ENCODE measurements at places on chromosomes 4 and X.

DNA sequence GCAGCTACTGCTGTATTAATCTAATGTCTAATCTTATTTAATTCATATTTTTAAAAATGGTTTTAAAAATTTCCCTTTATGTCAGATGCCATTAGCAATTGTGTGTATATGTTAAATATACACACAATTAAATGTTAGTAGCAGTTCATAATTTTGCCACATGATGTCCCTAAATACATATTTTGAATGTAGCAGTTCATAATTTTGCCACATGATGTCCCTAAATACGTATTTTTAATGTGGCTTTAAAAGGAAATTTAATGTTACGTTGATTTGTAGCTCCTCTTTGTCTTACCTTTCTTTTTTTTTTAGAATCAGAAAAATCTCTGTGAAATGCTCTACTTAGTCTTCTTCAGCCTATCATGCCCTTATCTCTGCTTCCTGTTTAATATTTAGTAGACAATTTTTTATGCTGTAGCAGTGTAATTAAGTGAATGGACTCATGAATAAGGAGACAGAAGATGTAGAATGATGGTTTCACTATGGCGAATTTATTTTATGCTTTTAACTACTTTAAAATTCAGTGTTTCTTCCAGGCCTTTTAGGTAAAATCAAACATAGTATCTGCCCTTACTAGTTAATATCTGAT is 26.1 kb downstream of the RBM46 start:
- no peak for DNase-seq

DNA sequence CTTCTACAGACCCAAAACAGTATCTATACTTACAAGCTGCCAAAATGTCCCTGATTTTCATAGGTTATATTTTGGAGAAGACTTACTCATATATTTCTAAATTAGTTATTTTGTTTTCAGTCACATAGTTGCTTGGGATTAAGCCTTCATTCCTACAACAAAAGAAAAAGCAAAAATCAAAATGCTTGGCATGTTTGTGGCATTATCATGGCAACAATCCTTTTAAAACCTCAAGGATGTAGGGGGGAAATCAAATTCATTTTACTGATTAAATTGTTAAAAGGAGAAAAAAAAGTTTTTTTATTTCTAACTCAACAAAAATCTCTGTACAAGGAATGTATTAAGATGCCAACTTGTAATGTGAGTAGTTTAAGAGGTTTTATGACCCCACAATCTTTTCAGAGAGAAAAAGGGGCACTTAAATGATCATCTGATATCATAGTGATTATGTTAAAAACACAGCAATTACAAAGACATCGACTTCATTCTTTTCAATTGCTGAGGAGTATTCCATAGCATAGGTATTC is 23.5 kb downstream of the TXK start:
- DNase-seq = no peak

- no peak for DNase-seq
Observed at GRCh38 chrX:31298916-31299315, 227.1 kb upstream of the FTHL17 start.

GRCh38 chr4:74671080-74671698 is 123.1 kb downstream of the BTC start:
- DNase-seq = no peak

DNA sequence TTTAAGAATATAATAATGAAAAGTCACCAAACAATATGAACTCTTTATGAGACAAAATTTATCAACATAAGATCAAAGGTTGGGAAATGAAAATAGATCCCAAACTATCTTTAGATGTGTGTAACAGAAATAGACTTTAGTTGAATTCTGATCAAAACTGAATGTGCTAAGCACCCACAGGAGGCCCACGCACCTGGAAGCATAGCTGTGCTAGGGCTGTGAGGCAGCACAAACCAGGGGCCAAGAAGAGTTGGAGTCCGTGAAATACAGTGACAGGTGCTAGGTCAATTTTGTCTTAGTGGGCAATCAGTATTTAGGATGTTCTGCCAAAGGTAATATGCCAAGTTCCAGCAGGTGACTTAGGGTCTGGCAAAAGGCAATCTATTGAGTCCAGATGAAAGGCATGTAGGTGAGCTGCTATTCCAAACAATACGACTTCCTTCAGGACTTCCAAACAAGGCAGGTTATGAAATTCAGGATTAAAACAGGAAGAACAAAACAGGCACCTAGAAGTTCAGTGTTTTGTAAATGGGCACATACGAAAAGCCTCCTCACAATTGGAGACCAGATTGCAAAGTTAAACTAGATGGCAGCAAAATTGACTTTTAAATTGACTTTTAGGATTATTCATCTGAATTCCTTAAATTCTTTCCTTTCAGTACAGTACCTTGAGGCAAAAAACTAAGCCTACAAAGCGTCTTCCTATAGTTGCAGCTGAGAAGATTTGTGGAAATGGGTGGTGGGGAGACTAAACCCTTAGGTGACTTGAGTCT is 4.7 kb upstream of the PCDH18 start:
- no peak for DNase-seq

DNA sequence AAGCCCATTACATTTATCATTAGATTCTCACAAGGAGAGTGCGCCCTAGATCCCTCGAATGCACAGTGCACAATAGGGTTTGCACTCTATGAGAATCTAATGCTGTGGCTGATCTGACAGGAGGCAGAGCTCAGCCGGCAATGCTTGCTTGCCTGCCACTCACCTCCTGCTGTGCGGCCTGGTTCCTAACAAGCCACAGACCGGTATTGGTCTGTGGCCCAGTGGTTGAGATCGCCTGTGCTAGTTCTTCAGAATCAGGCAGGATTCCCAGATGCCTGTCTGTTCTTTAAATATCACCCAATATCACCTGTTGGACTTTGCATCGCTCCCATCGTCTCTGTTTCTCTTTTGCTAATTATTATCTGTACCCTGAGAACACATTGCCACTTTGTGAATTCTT is 14.0 kb downstream of the DSPP start:
- no peak for DNase-seq

GRCh38 chr4:89337681-89338080 is 30.1 kb upstream of the GPRIN3 start:
- DNase-seq = no peak

DNA sequence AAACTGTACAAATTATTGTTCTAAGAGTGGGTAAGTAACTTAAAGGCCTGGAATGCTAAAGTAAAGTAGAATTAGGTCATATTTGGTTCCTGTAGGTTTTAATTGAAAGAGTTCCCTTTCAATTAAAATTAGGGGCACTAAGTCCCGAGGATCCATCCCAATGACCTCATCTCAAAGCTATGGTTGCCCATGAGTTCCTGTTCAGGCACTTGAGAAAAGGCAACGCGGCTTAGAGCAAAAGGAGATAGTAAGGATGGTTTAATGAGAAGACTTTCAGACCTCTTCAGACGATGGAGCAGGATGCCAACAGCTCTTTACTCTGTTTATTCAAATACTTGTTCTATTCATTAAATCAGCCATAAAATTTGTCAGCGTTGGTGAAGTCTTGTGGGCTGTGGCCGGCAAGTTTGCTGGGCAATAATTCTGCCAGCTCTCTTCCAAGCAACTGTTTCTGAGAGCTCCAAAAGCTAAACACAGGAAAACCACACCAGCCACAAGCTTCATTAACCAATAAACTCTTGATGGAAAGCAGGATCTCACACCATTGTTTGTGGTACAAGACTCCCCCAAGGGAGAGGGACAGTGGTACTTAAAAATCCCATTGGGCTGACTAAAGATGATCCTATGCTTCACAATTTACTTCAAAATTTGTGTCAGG is 167.4 kb downstream of the COL4A6 start:
- no peak for DNase-seq

DNA sequence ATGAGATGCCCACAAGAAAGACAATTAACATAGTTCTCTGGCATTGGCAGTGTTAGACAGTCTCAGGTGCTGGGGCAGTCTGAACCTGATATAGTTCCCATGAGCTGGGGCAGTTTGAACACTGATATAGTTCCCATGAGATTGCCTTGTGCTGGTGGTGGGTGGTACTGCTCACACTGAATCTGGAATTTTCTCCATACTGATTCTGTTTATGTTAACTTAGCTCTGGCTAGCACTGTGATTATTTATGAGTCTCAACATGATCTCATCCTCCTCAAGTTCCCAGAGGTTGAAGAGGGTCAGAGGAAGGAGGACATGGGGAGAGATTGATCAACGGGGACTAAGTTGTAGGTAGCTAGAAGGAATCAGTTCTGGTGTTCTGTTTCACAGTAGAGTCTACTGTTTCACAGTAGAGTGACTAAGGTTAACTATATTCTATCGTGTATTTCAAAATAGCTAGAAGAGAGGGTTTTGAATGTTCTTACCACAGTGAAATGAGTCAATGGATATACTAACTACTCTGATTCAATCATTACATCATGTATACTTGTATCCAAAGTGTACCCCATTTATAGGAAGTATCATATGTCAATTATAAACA is 379.9 kb downstream of the ADAM29 start:
- DNase-seq = no peak

DNA sequence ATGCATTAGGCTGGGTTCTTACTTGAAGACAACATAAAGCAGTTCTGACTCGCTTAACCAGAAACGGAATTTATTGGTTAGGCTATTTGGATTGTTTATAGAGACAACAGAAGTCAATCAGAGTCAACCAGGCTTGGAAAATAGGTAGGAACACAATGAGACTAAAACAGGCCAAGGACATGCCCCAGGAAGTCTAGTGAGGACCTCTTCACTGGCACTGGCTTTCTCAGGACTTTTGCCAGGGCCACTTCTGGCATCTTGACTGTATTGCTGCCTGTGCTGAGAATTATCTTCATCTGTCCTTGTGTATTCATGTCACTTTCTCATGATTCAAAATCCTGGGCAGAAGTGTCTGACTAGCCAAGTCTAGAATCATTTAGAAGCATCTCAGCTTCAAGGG is 19.6 kb downstream of the PGAM4 start:
- DNase-seq = no peak

DNA sequence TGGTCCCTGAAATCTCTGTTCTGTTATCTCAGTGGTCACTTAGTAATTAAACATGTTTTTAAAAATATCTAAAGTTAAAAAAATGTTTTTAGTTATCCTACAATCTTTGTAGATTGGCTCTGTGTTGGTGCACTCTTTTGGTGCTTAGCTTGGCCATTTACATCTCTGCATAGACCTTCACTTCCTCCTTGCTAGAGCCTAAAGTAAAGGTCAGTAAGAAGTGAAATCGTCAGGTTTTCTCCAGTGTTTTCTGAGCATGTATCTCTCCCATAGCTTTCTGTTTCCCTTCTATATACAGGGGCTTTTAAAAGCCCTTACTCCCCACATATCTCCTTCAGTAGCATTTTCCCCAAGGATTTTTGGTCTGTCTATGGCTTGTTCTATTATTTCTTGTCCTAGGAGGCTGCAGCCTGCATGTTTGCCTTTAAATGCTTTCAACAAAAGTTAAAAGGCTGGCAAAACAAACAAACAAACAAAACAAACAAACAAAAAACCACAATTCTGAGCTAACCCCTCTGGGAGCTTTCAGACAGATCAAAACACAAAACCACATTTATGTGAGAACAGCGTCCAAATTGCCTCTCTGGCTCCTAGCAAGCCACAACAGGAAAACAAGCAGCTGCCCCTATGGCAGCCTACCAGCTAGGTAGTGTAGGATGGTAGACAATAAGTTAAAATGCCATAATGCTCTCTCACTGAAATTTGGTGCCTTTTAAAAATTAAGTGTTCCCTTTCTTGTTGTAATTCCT is 27.3 kb upstream of the GPRASP2 start:
- no peak for DNase-seq

DNA sequence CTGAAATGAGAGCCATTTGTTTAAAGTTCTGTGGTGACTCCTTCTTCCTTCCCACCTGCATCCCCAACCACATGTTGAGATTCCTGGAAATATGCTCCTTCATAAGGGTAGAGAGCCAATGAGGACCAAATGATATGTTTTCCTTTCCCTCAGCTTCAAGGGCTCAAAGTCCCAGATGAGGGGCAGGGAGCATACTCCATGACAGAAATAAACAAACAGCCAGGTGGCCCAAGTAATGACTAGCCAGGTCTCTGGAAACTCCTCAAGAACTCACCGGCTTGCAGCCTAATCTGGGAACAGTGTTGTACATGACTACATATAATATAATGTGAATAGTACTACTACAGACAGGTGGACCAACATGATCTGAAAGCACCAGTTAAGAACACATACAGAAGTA is 392.3 kb downstream of the PACRGL start:
- DNase-seq = no peak

- no peak for DNase-seq
Observed at GRCh38 chr4:112172180-112172579, 26.9 kb downstream of the FAM241A start.

GRCh38 chr4:113823291-113823659 is 61.7 kb upstream of the CAMK2D start:
- DNase-seq = no peak

DNA sequence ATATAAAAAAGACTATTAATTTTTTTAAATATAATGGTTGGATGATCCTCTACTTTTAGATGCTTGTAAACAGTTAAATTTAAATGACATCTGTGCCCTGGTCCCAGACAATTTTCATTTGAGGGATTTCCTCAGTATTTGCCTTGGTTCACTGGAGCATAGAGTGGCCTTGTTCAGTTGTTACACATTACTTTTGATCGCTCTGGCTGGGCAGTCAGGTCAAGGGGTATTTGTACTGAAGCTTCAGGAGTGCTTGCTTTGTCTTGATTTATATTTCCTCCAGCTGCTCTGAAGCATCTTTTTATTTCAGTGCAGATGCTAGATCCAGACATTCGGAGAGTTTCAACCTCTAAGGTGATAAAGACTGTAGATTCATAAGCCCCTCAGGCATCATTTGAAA is 50.0 kb downstream of the COMMD8 start:
- DNase-seq = no peak

- DNase-seq = no peak
Observed at GRCh38 chr4:10495651-10496050, 38.4 kb upstream of the ZNF518B start.

DNA sequence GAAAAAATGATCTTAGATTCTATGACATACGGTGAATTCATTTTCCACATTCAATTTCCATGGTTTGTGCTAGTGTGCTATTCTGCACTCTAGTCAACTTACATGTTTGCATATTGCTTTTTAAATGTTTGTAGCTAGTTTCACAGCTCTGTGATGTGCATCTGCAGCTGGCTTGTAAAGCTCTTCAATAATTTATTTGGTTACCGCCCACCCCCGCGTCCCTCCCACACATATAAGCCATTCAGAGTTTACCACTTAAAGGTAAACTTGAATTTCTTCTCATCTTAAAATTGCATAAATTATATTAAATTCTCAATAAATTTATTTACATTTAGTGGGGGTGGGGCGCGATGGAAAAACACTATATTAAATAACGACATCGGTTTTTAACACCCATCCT is 291 bp upstream of the NBDY start:
- DNase-seq = no peak
